Activated T-helper 1 cell treated with anti-CD3 and anti-CD28 coated beads, Interleukin-2, amount 50 U/mL, for 16 hours (primary cell): ENCODE measurements at places on chromosomes 12 and 14.

GRCh38 chr14:39998854-39999253 lies 566.6 kb upstream of the FBXO33 start:
- no peak for DNase-seq

DNA sequence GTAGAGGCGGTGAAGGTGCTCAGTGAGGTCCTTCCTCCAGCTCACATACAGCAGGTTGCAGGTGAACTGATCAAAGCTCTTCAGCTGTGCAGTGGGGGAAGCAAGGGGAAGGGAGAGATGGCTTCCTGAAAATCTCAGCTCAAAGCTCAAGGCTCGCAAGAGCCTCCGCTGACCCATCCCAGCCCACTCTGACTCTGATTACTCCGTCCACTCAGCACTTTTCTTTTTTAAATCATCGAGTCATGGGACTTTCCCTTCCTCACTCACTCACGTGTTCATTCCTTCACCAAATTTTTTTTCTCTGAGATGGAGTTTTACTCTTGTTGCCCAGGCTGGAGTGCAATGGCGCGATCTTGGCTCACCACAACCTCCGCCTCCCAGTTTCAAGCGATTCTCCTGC lies 4.7 kb downstream of the ABCD4 start:
- DNase-seq = no peak

DNA sequence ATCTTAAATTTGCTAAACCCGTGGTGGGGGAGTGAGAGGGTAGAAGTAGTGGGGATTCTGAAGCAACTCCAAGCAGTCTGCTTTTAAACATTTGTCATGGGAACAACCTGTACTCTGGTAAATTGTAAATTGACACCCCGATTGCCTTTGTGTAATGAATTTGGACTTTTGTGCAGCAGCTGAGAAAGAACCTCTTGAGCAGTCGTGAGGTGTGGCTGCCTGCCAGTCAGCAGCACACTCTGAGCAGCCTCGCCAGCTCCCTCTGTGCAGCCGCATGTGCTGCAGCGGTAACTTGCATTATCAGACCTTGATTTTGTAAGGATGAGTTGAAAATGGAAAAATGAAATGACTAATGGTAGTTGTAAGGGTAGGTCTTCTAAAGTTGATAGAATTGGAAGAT lies 74.3 kb downstream of the SUSD6 start:
- DNase-seq = no peak

- DNase-seq = no peak
These were observed 156.5 kb upstream of the EEA1 start for GRCh38 chr12:93085383-93086287.

DNA sequence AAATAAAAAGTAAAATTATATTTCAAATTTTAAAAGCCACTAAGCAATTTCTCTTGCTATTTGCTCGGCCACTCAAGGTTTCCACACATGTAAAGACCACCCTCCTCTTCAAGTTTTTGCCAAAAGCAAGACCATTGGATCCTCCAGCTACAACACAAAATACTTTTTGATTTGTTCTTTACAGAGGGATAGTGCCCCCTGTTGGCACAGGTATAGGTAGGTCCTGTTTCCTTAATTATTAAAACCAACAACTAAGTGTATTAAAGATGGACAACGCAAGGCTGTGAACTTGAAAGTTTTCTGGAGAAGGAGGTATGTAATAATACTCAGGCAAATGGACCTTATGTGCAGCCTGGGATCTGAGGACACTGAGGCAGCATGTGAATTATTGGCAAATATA lies 23.8 kb downstream of the ATP6V1D start:
- DNase-seq = no peak

DNA sequence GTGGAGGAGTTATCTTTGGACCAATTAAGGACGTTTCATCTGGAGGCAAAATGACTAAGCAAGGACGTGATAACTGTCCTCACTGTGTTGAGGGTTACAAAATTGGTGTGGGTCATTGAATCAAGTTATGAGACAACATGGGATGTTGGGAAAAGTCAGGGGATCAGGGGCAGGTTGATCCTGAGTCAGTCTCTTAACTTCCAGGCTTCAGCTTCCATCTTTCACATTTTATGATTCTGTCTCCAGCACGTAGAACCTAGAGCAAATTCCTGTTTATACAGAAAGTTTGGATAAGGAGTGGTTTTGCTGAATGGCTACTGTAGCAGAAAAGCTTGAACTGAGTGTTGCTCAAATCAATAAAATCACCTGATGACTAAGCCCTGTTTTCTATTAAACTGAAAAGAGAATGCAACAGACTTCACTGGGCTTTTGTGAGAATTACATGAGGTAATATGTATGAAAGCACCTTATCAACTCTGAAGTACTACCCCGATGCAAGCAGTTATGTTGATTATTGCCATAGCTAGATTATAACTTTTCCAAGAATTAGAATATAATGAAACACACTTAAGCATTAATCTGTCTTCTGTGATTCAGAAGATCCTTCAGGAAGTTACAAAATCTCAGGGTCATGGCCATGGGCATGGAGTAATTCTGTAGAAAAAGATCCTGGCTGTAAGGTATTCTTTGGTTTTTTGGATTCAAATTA lies 184.8 kb downstream of the ETV6 start:
- no peak for DNase-seq
